ENCODE measurements at places on chromosomes 1 and 21.

GRCh38 chr1:168825129-168825528 lies 96.1 kb upstream of the DPT start:
- no peak for DNase-seq

GRCh38 chr1:199948587-199949280 lies 78.8 kb upstream of the NR5A2 start:
- no peak for DNase-seq

GRCh38 chr1:71080230-71080738 lies 551 bp downstream of the ZRANB2 start:
- DNase-seq = peak; percentile 56

DNA sequence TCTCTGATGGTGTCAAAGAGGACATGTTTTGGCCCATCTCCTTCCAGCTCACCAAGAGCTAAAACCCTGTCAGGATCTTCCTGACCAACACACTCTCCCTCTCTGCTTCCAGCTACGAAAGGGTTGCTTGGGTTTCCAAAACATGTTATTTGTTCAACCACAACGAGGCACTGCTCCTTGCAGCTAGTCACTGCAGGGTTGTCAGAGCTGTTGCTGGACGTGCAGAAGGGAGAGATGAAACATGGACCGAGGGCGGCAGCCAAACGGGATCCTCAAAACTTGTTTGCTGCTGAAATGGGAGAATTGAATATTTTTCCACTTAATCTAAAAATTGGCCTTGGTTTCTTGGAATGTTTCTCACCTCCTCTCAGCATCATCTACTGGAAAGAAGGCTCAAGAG lies 12.4 kb downstream of the ZBTB18 start:
- DNase-seq = no peak

GRCh38 chr21:46161633-46162592 lies 6.5 kb upstream of the FTCD start:
- no peak for DNase-seq

GRCh38 chr1:39973503-39974135 lies 18.7 kb downstream of the MFSD2A start:
- DNase-seq = peak; percentile 74

- no peak for DNase-seq
Observed at GRCh38 chr1:184649451-184649888, 105.2 kb downstream of the EDEM3 start.

DNA sequence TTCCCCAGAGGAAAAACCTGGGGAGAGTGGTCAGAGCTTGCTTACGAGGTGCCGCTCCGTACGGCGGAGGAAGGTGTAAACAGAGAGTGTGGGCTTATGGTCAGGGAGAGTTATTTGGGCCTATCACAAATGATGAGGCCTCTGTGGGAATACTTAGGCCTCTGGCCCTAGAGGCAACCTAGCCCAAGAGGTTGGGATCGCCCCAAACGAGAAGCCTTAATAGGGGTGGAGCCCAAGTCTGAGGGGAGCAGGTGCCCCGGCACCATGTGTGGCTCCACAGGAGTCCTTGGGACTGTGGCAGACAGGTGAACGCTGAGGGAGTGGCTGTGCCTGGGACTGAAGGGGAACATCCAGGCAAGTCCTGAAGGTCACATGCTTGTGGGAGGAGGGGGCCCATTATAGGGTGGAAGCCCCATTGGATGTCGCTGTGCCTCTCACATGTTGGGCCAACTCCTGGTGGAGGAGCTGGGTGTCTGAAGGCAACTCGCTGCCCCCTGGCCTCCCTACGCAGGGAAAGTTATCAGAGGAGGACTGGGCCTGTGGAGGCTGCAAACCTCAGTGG lies 135.1 kb downstream of the ZSCAN20 start:
- no peak for DNase-seq

DNA sequence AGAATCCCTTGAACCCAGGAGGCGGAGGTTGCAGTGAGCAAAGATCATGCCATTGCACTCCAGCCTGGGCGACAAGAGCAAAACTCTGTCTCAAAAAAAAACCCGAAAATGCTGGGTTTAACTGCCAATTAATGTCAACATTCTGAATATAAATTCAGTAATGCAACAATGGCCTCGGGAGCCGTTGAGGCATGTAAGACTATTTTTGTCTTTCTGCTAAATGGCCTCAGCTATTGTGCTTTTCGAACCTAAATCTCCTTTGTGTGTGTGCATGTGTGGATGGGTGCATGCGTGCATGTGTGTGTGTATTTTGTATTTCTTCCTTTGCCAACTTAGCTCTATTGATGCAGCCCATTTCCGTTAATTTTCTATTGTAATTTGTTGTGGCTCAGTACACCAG lies 31.6 kb downstream of the CLIC4 start:
- DNase-seq = no peak

DNA sequence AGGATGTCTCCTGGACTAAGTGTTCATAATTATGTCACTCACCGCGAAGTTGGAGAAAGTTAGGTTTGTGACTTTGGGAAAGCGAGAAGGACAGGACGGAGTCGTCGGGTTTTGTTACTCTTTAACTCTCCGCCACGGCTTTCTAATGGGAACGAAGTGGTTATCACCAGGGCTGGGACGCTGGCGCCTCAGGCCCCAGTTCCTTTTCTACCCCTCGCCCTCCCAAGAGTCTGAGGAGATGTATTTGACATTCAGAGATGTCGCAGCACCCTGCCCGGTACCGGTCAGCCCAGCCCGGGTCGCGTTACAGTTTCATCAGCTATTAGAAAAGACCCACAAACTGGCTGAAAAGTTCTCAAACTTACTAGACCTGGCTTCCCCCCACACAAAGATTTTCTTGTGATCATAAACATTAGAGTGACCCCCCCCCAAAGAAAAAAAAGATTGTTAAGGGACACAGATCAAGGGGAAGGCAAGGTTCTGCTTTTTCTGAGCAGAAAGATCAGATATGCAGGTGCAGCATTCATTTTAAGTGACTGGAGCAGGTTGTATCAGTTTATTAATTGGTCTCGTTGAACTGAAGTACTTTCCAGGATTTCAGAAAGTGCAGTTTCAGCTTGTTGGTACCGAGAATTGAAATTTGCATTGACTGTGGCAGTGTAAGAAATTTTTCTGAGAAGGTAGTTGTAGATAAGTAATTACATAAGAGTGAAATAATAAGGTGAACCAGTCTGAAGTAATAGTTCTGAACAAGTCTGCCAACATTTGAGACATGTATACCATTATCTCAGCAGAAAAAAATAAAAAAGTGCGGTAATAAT lies 859 bp upstream of the ZBTB18 start:
- peak; percentile 25 for DNase-seq

DNA sequence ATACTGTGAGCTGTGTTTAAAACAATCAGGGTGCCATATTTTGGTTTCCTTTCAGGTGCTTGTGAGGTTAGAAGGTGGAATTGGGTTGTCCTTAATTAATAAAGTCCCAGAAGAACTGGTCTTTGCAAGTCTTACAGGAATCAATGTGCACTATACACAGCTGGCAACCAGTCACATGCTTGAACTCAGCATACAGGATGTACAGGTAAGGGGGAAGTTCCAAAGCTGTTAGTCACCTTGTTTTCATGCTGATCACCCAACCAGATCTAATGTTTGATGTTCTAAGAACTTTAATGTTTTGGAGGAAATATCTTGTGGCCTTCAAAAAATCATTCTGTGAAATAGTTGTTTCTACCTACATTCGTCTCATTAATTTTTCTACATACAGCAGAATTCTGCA lies 156.3 kb downstream of the VPS13D start:
- DNase-seq = no peak

GRCh38 chr21:31911138-31911907 lies 38.5 kb downstream of the HUNK start:
- no peak for DNase-seq

GRCh38 chr1:175968486-175969172 lies 225.2 kb upstream of the TNR start:
- no peak for DNase-seq

DNA sequence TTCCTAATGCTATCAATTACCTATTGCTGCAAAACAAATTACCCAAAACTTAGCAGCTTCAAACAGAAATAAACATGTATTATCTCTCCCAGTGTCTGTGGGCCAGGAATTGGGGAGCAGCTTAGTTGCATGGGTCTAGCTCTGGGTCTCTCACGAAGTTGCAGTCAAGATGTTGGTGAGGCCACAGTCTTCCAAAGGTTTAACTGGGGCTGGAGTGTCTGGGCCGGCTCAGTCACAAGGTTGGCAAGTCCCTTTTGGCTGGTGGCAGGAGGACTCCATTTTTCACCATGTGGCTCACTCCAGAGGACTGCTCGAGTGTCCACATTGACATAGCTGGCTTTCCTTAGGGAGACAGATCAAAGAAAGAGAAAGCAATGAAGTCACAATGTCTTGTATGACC lies 5.0 kb upstream of the LRP8 start:
- DNase-seq = no peak

GRCh38 chr1:65435987-65436386 lies 15.5 kb downstream of the LEPR start:
- DNase-seq = no peak

DNA sequence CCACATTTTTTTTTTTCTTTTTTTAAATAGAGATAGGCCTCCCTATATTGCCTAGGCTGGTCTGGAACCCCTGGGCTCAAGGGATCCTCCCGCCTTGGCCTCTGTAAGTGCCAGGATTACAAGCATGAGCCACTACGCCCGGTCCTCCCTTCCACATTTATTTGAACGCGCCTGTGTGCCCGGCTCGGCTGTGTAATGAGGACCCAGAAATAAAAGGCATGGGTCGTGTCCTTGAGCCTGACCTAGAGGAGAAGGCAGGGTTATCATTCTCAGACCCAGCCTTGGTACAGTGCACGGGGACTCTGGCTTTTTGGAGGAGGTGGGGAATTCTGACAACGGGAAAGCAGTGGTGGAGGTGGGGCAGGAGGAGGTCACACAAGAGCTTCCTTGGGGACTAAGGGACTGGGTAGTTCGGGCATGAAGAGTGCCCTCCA lies 841 bp downstream of the CENPF start:
- peak; percentile 12 for DNase-seq

- DNase-seq = no peak
Observed at GRCh38 chr1:19647643-19648042, 3.5 kb downstream of the NBL1 start.

- DNase-seq = no peak
Observed at GRCh38 chr1:154999571-155000410, 2.8 kb upstream of the ZBTB7B start.

GRCh38 chr1:212899845-212900244 lies 41.8 kb downstream of the FLVCR1 start:
- no peak for DNase-seq

GRCh38 chr1:29961293-29962059 lies 725.2 kb downstream of the PTPRU start:
- no peak for DNase-seq

DNA sequence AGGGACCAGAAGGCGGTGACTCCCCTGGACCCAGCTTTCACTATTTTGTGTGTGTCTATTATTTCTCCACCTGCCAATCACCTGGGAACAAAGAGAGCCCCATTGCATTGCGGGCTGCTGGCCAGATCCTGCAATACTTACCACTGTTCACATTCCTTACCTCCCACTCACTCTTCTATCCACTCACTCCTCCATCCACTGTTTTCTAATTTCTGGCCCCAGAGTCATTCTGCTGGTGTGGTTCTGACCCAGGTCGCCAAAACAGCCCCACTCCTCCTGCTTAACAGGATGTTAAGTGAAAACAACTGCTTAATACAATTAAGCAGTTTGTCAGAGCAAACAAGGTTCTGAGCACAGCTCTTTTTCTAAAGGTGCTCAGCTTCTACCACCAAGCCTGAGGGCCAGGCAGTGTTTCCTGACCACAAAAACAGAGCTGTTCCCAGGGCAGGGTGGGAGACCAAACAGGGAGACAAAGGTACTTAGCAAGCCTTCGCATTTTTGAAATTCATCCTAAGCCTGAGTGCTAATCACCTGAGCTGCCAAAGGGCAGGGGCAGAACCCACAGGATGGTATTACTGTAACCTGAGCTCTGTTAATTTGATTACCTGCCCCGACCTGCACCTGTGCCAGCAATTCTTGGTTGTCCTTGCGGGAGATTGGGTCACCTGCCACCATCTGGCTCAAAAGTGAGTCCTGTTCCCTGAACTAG lies 38.5 kb upstream of the EFCAB14 start:
- no peak for DNase-seq

DNA sequence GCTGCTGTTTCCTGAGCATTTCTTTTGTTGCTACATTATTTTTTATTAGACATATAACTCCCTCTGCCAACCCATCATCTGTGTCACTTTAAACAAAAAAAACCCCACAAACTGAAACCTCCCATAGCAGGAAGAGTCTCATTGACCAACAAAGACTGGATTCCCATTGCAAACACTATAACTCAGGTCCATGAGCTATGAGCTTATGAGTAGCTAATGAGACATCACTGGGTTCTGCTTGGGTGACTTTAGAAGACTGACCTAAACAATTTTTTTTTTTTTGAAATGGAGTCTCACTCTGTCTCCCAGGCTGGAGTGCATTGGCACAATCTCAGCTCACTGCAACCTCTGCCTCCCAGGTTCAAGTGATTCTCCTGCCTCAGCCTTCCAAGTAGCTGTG lies 212.8 kb downstream of the LTN1 start:
- DNase-seq = no peak

DNA sequence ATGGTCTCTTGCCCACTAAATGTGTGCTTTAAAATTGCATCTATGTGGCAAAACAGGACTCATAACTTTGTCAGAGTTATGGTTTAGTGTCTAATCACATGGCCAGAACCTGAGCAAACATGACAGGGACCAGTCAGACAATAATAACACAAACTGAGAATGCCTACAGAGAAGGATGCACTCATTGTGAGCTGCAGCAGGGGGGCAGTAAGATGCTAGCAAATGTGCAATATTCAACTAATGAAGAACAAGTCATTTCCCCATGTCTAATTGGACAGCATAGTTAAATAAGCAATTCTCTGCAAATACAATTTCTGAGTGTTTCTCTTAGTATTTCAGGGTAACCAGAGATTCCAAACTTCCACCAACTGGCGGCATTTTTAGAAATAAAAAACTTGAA lies 30.8 kb downstream of the SPAG17 start:
- DNase-seq = no peak

GRCh38 chr1:205783904-205784303 lies 8.6 kb upstream of the RAB29 start:
- DNase-seq = no peak

- no peak for DNase-seq
Observed at GRCh38 chr21:42306366-42307035, 8.7 kb downstream of the TFF3 start.

DNA sequence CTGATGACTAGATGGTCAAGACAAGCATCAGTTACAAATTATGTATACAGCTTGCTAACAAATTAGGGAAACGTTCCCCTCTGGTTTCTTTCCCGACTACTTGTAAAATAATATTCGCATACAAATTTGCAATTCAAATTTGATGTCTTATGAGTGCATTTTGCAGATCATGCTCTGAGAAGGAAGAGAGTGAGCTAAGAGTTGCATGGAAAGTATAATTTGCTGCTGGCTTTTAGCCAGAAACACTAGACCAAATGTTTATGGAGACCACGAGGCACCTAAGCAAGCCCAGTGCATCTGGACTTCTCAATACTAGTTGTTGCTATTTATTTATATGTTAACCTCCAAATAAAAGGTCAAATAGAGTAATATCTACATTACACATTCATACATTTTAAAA lies 216.0 kb downstream of the SMYD3 start:
- DNase-seq = no peak

- DNase-seq = no peak
Observed at GRCh38 chr1:86687595-86687994, 16.8 kb upstream of the SH3GLB1 start.

- no peak for DNase-seq
Observed at GRCh38 chr1:52294580-52294979, 71.4 kb downstream of the CC2D1B start.

Measured in hematopoietic multipotent progenitor cell treated with erythropoietin and hydrocortisone succinate and interleukin-3 and kit ligand, for 17 days (in vitro differentiated cells).